CD4-positive, alpha-beta T cell treated with Interleukin-21 for 1 hour (primary cell): ENCODE measurements at places on chromosomes 12 and 14.

- DNase-seq: no peak
Measured at GRCh38 chr12:62933602-62934238, 1.2 kb downstream of the PPM1H start.

GRCh38 chr14:67515386-67516079 is 17.6 kb upstream of the PLEKHH1 start:
- DNase-seq: no peak

GRCh38 chr12:70469221-70469820 is 103.2 kb downstream of the KCNMB4 start:
- no peak for DNase-seq

GRCh38 chr12:112540021-112540420 is 121.3 kb downstream of the PTPN11 start:
- DNase-seq: no peak

DNA sequence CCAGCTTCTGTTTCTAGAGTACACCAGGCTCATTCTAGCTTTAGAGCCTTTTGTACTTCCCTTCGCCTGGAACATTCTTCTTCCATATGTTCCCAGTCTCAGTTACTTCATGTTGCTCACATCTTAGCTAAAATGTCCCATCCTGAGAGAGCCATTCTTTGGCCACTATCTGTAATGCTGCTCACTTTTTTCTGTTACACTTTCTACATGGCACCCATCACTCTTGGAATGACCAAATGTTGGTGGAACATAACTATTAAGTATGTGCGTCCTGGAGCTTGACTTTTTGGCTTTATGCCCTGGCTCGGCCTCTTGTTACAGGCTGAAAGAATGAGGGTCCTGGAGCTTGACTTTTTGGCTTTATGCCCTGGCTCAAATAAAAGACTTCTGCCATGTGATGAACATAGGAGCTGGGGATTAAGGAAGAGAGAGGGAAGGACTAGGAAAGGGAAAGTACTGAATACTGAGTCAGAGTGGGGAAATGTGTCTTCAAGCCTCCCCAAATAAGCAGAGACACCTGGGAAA is 442.9 kb upstream of the ATP2B1 start:
- DNase-seq: no peak

DNA sequence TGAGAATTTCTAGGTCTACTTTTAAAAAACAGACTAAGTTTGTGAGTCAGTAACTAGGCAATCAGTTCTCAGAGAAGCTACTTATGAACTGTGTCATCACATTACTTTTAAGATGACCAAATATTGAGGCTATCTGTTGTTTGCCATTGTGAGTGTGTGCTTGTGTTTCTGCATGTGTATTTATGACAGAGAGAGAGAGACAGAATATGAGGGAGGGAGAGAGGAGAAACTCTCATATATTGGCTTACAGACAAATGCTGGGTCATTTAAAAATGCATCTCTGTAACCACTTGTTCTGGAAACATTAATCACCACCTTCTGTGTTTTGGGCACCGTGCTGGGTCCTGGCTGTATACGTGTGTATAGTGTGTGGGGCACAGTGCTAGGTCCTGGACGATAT is 161.5 kb upstream of the FRMD6 start:
- no peak for DNase-seq

DNA sequence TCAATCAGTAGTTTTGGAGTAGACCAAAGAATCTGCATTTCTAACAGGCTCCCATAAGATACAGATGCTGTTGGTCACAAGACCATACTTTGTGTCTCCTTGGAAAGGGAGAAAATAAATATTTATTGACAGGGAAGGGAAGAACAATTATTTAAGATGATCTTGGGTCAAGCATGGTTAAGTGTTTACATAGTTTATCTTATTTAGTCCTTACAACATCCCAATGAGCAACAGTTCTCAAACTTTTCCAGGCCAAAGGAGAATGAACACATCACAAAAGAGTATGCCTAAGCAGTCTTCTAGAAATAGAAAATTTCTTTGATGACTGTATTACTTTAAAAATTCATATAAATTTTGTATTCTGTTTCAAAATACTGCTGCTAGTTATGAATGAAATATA is 8.8 kb downstream of the LPCAT3 start:
- no peak for DNase-seq

DNA sequence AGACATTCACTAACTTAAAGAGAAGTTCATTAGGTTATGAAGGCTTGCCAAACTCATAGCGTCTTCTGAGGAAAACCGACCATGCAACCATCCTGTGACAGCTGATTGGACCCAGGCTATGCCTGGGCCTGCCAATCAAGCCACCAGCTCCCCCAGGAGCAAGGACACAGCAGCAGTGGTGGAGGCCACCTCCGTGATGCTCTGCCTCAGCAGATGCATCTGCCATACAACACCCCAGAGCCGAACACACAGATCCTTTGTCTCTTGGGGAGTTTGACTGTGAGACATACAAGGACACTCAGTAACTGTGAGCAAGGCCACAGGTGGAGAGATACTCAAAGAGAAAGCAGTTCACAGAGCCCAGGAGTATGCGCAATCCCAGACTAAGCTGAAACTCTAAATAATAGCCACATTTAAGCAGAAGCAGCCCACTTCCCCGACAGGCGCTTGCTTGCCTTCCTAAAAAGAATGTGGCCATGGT is 10.0 kb upstream of the CNIH1 start:
- no peak for DNase-seq

GRCh38 chr12:3247629-3248161 is 170.5 kb downstream of the TSPAN9 start:
- no peak for DNase-seq

DNA sequence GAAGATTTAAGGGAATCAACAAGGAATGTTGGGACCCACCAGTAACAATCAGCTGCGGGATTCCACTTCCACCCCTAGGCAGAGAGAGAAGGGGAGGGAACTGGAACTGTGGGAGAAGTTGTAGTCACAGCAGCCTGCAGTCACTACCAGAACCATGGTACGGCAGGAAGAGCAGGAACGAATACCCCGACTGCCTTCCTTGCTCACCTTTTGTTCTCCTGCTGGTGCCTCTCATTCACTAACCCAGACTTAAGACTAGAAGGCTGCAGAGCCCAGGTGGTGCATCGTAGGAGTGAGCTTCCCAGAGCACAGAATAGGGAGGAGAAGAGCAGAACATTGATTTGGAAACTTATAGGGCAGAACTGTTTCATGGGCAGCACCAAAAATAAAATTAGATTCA is 154.2 kb downstream of the DYRK2 start:
- no peak for DNase-seq
